ENCODE measurements at places on chromosomes 3 and 15.

GRCh38 chr3:197901626-197902025, 48.4 kb upstream of the RPL35A start:
- no peak for DNase-seq

- no peak for DNase-seq
Measured at GRCh38 chr15:47824147-47824546, 106.8 kb downstream of the SEMA6D start.

GRCh38 chr3:24437326-24437725, 57.3 kb downstream of the THRB start:
- no peak for DNase-seq

DNA sequence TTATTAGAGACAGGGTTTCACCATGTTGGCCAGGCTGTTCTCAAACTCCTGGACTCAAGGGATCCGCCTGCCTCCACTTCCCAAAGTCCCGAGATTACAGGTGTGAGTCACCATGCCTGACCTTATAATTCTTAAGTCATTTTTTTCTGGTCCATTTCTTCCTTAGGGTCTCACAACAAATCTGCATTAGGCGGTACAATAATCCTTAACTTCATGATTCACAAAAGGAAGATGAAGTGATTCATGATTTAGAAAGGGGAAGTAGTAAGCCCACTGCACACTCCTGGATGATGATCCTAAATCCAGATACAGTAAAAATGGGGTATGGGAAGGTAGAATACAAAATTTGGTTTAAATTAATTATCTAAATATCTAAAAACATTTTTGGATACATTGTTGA, 45.0 kb upstream of the TKT start:
- DNase-seq, result no peak

- DNase-seq, result no peak
Measured at GRCh38 chr15:85570336-85570735, 189.9 kb downstream of the AKAP13 start.

DNA sequence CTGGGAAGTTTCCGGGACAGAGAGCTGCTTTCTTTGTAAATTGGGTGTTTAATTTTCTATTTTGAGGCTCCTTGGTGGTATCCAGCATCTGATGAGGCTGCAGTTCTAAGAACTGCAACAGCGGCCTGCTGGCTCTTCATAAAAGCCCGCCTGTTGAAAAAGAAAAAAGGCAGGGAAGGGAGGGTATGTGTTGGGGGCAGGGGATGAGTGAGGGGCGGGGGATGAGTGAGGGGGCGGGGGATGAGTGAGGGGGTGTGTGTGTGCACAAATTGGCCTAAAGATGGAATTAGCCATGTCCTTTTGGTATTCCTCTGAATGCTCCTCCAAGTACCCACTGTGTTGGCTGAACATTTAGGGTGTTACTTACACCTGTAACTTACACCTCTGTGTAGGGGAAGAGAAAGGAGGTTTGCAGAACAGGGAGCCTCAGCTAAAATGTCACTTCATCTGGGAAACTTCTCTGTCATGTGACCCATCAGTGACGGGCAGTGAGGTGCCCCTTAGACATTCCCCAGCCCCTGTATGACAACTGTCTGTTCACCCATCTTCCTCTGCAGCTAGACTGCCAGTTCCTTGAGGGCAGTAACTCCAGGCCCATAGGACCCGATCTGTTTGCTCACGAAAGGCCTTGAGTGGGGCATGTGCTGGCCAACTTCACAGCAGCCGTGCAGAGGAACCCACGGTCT, 57.6 kb downstream of the LRIG1 start:
- DNase-seq, result no peak

DNA sequence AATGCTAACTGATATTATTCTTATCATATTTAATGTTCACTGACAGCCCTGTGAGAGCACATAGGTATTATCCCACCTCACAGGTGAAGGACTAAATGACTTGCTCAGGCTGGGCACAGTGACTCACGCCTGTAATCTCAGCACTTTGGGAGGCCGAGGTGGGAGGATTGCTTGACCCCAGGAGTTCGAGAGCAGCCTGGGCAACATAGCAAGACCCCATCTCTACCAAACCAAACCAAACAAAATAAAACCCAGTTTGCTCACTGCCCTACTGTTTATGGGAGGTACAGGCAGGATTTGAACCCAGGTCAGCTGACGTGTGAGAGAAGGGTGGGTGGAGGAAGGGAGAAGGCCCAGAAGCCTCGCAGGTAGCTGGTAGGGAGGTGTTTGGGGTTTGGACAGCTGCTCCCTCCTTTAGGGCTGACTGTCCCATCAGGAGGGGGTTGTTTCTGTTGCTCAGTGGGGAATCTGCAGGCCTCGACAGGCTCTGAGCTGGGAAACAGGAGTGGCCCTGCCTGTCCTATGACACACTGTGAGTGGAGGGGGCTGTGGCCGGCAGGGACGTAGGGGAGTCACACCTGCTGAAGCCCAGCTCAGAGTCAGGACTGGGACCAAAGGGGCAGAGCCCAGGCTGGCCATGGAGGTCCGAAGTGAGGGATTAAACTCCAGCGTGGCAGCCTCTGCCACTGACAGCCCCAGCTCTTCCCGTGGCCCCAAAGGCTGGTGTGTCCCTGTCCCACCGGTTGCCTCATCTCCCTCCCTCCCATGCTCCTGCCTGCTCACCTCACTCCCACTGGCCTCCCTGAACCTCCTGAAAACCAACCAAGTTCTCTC, 25.3 kb downstream of the BHLHE40 start:
- DNase-seq, result no peak

- no peak for DNase-seq
Measured at GRCh38 chr3:62601238-62602070, 228.1 kb upstream of the FEZF2 start.

DNA sequence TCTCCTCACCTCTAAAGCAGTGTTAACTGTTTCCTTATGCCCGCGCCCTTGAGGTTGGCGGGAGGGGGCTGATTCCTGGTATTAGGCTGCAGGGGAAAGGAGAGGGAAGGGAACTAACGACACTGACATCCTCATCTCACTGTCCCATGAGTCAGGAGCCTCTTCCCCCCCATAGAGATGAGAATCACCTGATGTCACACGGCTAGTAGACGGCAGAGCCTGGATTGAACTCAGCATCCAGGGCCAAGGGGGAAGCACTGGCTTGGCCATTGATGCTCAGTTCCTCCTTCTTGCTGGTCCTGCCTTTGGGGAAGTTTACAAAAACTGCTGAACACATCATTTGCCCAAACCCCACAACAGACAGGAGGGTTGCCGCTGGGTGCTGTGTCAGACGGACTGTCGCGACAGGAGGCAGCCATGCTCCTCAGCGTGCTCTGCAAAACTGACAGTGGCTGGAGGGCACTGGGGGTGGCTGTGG, 38.5 kb downstream of the IDH2 start:
- DNase-seq, result no peak

DNA sequence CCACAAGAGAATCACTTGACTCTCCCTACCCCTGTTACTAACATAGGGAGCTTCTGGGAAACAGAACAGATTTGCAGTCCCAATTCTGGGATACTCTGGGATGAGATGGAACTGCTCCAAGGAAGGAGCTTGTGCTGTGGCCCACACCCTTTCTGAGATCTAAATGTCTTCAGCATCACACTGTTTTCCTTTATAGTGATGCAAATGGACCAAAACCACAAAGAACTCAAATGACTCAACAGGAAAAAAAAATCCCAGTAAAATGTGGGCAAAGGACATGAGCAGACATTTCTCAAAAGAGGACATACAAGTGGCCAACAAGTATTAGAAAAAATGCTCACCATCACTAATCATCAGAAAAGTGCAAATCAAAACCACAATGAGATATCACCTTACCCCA, 155.6 kb downstream of the NECTIN3 start:
- no peak for DNase-seq

GRCh38 chr15:41811432-41812195, 16.3 kb upstream of the JMJD7 start:
- peak; percentile 83 for DNase-seq

DNA sequence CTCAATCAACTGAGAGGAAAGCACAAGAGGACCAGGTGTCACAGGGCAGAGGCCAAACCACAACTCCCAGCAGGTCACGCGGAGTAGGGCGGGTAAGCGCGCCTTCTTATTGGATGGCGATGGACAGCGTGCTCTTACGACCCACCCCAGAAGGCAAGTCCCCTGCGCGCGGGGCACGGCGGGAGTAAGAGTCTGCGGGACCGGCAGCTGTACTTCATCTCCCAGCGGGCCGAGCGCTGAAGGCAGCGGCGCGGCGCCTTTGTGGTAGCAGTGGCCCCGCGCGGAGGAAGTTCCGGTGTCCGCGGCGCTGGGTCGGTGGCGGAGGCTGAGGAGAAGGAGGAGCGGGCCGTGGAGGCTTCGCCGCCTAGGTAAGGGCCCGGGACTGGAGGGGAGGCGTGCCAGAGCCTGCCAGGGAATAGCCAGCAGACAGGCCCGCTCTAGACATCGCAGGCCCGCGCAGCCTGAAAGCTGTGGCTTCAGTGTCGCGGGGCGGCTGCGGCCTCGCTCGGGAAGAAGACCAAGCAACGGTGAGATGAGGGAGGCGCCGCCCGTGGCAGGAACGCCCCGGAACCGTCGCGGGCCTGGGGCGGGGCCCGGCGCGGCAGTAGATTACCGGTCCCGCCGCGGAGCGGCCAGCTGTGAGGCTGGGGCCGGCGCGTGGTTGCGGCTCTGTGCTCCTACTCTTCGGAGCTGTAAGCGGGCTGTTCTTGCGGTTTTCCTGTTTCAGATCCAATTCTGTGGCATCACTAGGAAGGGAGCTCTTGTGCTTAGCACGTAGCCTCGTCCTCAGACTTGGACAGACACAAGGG, at the start of gene RBM6:
RBM6 (plus strand) TSS at position 293 of the 809 bp plus-strand sequence. CDS start 22,492 bp downstream, outside the sequence.
- DNase-seq, result peak; percentile 94

GRCh38 chr3:178059119-178059518, 477.1 kb upstream of the KCNMB2 start:
- DNase-seq, result no peak

DNA sequence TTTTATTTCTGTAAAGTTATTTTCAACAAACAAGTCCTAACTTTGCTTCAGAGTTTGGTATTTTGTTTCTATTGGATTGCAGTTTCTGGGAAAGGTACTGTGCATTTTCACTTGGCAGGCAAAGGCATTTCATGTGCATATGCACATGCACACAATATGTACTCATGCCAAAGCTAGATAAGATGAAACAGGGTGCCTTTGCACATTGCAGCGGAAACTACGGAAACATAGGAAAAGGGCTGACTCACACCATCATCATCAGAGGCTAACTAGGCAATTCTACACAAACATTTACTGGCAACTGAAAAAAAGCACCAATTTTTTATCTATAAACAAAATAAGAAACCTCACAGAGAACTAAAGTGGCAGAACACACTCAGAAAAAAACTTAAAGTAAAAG, 550.6 kb upstream of the NECTIN3 start:
- no peak for DNase-seq

DNA sequence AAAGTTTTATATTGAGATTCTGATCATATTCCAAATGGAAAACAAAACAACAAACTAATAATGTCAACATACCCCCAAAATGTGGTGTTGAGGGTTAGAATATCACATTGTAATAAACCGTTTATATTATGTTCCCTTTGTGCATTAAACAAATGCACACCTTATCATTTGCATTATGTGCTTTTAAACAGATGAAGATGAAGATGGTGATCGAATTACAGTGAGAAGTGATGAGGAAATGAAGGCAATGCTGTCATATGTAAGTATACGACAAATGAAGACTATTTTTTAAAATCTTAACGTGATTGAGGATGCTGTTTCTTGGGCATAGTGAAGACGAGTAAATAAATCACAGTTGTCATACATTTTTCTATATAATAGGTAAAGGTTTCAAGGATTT, 20.6 kb downstream of the MAP2K5 start:
- DNase-seq, result no peak

GRCh38 chr15:70199540-70200410, 102.1 kb upstream of the TLE3 start:
- DNase-seq, result no peak

GRCh38 chr15:63551400-63551799, 45.8 kb upstream of the FBXL22 start:
- no peak for DNase-seq

DNA sequence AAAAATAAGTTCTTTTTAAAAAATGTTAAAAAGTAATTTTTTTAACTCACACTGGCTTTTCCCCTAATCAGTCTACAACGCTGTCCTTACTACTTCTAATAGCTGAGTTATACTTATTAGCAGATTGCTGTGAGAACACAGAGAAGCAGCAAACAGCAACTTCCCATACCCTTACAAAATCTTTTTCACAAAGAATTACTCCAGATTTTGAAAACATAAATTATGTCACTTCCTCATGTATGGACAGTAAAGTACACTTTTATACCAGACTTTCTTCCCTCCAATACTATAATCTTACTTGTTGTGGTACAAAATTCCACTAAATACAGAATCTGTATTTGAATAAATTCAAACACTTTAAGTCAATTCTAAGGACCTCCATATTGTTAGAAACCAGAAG, 2.1 kb downstream of the PHC3 start:
- no peak for DNase-seq

DNA sequence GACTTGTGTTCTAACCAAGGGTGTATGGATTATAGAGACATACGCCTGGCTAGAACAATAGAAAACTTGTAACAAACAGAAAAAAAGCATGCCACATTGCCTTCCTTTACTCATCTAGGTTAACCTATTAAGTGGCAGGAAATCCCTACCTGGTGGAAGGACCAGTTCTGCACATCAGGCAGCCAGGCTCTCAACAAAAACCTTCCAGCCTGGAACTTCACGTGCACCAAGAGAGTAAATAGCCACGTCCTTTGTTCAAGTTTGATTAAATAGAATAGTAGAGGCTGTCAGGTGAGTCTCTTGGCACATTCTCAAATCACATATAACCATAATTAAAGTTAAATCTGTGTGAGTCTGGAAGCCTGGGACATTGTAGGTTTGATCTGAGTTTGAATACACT, 85.0 kb upstream of the DPH6 start:
- DNase-seq, result no peak

GRCh38 chr3:44000586-44000985, 241.1 kb upstream of the TOPAZ1 start:
- no peak for DNase-seq

DNA sequence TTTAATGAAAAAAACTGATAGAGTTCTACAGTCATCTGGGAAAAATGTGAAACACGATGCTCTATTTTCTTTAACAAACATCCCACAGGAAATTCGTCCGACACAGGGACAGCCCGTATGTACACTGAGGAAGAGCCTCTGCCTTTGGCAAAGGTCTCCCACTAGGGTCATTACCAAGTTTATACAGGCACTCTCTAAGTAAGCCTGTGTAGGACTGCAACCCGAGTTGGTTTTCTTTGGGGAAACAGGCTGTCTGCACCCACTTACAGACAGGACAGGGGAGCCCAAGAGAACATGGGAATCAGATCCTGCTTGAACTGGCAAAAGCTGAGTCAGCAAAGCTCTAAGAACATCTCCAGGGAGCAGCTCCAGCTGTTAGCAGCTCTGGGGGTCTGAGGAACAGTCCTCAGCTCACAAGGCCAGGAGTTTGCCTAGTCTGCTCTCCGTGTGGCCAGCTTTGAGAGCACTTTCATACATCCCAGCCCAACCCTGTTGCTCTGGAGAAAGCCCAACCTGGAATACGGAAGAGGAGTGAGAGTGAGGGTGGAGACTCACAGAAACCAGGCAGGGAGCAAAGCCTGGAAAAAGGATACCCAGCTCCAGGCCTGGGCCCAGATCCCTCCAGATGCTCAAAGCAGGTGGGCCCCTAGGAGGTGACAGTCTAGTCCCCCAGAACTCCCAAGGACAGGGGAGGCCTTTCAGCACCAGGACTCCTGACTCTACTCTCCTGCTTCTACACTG, 1.9 kb downstream of the TBC1D2B start:
- DNase-seq, result peak; percentile 26
